Epithelial cell of esophagus (primary cell): ENCODE measurements at places on chromosomes 1 and 21.

DNA sequence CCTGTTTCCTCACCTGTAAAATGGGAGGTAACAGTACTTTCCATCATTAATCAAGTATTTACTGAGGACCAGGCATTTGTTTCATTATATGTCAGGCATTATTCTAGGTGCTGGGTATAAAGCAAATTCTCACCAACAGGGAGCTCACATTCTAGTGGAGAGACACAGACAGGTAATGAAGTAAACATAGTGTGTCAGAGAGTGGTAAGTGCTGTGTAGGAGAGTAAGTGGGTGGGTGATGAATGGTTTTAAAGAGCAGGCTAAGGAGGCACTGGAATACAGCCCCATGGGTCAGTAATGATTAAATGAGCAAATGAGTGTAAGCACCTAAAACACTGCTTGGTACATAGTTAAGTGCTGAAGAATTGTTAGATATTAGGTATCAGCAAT lies 60.4 kb downstream of the DNTTIP2 start:
- DNase-seq = no peak

GRCh38 chr1:108742253-108742652 lies 4.2 kb upstream of the STXBP3 start:
- DNase-seq = no peak

DNA sequence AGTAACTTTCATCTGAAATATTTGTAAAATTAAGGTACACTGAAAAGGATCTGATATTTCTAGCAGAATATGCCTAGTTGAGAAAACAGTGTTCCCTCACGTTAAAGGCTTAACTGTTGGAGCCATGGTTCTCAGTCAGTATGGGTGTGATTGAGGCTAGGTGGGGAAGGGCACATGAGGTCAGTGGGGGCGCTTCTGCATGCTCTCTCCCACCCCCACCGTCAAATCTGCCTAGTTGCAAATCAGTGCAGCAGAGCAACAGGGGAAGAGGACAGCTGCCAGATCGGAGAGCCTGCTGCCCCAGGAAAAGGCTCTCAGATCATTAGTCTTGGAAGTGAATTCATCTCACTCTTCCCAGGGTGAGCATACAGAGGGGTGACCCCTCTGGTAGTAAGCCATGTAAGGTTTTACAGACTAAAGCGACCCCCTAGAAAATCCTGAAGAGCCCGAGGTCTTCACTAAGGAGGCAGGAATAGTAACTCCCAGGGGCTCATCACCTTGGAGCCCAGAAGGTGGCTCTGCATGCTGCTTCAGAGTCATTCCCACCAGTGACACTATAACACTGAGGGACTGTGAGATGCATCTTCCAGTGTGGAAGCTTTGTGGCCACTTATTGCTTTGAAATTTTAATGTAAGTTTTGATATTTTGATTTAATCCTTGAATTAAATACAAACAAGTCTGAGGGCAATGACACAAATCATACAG lies 83.1 kb upstream of the BARHL2 start:
- DNase-seq = no peak

DNA sequence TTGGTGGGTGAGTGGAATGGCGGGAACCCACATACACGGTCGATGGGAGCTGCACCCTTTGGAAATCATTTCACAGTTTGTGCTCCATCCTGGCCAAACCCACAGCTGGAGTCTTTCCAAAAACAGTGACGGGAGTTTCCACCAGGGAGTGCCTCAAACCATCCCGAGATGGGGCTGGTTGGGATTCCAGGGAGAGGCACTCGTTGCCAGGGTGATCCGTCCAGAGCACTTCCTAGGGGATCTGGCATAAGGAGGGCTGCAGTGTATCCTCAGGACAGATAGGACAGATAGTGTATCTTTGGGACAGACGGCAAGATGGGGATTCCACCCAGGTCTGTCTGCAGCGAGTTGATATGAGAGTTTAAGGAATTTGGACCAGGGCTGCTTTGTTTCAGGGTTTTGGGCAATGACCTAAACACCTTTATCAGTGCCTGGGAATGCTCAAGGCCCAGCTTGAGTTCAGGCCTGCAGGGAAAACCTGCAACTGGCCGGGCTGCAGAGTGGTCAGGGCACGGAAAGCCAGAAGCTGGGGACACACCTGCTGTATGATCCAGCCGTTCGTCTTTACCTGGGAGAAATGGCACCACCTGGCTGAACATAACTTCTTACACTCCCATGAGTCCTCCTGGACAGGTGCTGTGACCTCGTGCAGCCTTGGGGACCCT lies 3.4 kb upstream of the POFUT2 start:
- no peak for DNase-seq

DNA sequence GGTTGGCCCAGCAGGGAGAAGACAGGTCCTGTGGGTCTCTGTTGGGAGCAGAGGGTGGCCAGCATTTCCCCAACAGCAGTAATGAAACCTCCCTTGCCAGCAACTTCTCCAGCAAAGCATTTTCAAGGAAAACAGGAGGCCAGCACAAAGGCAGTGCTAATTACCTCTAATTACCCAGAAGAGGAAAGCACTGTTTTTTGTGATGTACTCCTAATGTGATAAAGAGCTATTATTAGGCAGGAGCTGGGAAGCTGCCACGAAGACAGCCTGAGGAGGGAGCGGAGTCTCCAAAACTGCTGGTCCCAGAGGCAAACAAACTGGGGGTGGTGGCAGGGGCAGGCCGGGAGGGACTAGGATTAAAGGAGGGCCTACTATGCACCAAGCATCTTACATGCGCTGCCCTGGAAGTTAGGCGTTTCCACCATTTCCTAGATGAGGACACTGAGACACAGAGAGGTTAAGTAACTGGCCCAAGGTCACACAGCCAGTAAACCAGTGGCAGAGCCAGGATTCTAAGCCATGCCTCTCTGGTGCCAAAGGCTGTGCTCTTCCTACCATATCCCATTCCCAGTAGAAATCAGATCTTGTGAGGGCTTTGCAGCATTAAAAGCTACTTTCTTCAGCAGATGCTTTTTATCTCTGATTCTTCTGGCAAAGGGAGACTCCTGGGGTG lies 24.5 kb downstream of the HTR6 start:
- DNase-seq = no peak

DNA sequence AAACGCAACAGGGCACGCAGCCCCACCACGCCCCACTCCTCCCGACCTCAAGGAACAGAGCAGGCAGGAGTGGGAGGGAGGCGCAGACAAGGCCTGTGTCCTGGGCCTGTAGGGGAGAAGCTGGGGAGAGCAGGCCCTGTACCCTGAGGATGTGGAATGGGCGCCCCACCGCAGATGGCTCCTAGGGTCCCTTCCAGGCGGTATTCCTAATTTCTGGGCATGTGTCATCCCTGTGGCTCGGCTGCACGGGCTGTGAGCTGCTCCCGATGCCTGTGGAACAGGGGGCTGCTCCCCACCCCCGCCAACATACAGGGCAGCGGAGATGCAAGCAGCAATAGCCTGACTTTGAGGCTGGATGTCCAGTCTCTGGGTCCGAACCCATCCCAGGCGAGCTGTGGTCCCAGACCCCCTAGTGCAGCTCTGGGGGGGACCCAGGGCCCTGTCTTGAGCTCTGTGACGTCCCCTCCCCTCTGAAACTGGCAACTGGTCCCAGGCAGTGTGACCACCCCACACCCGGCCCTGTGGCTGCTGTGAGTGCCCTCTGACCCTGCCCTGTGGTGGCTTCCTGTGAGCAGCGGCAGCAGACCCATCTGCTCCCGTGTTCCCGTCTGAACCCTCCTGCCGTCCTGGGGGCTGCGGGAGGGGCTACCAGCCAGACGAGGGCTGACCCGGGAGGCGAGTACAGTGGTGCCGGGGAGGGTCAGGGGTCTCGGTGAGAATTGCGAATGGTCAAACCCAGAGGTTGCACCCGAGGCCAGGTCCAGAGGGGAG lies 13.9 kb upstream of the COL6A2 start:
- no peak for DNase-seq

DNA sequence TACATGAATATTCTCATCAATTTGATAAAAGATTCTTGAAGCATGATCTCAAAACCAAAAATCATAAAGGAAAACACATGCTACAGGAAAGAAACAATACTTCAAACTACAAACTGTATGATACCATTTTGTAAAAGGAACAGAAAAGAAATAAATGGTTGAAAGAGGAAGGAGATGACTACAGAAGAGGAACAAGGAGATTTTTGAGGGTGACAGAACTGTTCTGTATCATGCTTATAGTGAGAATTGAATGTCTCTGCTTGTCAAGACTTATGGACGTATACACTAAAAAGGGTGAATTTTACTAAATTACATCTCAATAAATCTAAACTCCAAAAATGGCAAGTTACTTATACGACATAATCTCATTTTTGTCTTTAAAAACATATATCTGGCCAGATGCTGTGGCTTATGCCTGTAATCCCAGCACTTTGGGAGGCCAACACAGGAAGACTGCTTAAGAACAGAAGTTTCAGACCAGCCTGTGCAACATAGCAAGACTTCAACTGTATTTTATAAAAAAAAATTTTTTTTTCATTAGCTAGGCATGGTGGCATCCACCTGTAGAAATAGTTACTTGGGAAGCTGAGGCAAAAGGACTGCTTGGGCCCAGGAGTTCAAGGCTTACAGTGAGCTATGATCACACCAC lies 125.4 kb downstream of the EIF4G3 start:
- DNase-seq = no peak

DNA sequence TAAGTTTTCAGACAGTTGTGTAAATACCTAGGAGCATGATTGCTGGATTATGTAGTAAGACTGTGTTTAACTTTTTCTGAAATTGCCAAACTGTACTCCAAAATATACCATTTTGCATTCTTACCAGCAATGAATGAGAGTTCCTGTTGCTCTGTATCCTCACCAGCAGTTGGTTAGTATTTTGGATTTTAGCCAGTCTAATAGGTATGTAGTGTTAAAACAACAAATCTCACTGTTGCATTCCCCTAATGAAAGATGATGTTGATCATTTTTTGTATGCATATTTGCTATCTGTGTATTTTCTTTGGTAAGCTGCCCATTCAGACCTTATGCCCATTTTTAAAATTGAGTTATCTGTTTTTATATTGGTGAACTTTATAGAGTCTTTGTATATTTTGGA lies 89.9 kb downstream of the RASAL2 start:
- DNase-seq = no peak

GRCh38 chr1:7366286-7366954 lies 404.7 kb upstream of the VAMP3 start:
- no peak for DNase-seq

- no peak for DNase-seq
Observed at GRCh38 chr1:165862448-165862847, 35.0 kb downstream of the UCK2 start.

- DNase-seq = no peak
Observed at GRCh38 chr1:155979597-155980343, 1.4 kb upstream of the ARHGEF2 start.

DNA sequence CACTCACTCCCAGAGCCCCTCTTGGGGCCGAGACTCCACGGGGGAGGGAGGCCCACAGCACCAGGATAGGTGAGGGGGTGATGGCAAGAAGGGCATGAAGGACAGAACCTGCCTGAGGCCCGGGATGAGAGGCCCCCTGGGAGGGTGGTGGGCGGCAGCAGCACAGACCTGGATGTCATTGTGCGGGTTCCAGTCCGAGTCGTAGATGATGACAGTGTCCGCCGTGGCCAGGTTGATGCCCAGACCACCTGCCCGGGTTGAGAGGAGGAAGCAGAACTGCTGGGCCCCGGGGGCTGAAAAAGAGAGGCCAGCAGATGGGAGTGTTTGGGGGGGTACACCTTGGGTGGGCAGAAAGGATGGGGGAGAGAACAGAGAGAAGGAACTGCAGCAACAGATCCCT lies 50.1 kb downstream of the CHD5 start:
- DNase-seq = no peak

GRCh38 chr1:220891224-220892085 lies 12.2 kb downstream of the HLX start:
- DNase-seq = no peak

DNA sequence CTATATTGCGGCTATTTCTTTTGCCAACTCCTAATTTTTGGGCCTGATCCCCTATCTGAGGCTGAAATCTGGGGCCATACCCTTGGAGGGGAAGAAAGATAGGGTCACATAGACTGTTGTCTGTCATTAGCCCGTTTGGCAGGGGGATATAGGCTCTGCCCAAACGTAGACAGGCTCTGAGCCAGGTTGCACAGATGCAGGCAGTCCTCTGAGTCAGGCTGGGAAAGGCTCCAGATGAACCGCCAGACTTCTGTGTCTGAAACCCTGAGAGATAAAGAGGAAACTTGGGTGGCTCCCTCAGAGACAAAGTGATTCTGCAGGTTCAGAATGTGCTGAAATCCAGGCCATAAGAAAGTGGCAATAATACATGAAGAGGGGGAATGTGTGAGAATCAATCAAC lies 4.0 kb upstream of the CAP1 start:
- peak; percentile 71 for DNase-seq

GRCh38 chr1:197912739-197913494 lies 4.3 kb upstream of the LHX9 start:
- DNase-seq = no peak

GRCh38 chr1:54397980-54398379 lies 8.2 kb downstream of the SSBP3 start:
- DNase-seq = no peak

DNA sequence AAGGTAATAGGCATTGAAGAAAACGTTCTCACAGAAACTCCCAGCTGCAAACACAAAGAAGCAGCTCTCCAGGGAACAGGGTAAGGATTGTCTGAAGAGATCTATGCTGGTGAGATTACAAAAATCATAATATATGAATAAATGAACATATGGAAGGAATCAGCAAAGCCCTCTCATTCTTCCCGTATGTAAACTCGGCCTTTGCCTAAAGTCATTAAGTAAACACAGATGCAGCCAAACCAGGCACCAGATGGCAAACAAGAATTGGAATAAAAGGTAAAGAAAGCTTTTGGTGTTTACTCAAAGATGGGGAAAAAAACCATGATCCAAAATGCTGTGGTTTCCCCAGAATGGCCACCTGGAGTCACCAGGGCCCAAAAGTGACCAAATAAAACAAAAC lies 76.6 kb upstream of the HOOK1 start:
- no peak for DNase-seq
